Fibroblast of skin of right biceps (primary cell): ENCODE measurements at places on chromosomes 3 and 15.

- DNase-seq = no peak
These were observed 13.1 kb downstream of the RSL24D1 start for GRCh38 chr15:55183679-55184078.

- DNase-seq = no peak
These were observed 5.1 kb downstream of the PLSCR1 start for GRCh38 chr3:146539315-146539714.

- DNase-seq = no peak
These were observed 144.8 kb upstream of the BHLHE40 start for GRCh38 chr3:4834403-4834866.

GRCh38 chr15:66581972-66582537 is 16.3 kb upstream of the LCTL start:
- DNase-seq = no peak
